ENCODE measurements at places on chromosomes 12 and 14.

DNA sequence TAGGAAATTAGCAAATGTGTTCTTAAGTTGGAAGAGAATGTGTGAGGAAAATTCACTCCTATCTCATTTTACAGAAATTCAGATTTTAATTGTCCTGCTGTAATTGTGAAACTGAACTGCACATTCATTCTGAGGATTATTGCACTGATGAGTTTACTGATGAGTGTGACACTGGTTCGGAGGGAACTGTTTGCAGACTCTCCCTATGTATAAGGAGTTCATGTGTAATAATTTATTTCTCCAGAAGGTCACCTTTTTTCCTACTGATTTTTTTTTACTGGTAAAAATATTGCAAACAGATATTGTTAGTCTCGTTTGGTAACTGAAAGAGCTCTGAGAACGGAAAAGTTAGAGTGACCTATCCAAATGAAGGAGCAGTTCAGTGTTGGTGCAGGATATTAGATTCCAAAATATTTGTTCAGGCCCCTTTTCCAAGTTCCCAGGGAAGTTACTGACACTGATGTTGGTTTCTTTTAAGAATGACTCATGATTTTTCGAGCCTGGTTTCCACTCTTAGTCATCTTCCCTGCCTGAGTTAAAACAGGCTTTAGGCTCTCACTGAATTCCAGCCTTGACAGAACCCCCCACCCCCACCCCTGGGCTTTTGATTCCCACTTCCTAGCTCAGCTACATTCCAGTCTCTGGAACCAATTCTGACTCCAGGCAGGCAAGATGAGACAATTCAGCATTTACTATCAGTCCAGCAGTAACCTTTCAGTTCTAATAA, 18.4 kb downstream of the ANO6 start:
- peak; percentile 51 for DNase-seq

- DNase-seq = no peak
These were observed 31.7 kb upstream of the ST8SIA1 start for GRCh38 chr12:22366181-22366580.

DNA sequence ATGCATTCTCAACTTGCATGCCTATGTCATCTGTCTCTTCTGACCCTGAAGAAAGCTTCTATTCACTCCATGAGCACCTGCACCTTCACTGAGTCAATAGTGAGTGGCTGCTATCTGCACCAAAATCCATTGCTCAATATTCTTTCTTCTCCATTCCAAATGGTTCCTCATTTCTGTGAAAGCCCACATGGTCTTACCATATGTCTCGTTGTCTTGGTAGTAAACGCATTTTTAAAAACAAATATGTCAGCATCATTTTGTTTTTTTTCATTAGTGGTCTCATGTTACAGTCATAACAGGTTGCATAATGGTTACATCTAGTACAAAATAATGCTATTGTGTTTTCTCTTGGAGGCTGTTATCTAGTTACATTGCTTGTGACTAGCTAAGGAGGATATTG, 106.9 kb upstream of the CPM start:
- DNase-seq = no peak

- DNase-seq = peak; percentile 58
These were observed 20.5 kb upstream of the GUCY2C start for GRCh38 chr12:14716848-14717444.

DNA sequence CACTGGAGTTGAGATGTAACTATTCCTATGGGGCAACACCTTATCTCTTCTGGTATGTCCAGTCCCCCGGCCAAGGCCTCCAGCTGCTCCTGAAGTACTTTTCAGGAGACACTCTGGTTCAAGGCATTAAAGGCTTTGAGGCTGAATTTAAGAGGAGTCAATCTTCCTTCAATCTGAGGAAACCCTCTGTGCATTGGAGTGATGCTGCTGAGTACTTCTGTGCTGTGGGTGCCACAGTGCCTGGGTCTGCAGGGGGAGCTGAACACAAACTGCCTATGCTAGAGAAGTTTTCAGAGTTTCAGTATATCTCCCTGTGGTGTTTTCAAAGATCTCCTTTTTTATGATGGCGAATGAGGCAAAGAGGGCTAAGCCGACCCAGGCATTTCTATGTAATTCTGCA, 179.2 kb upstream of the OR4E1 start:
- no peak for DNase-seq

DNA sequence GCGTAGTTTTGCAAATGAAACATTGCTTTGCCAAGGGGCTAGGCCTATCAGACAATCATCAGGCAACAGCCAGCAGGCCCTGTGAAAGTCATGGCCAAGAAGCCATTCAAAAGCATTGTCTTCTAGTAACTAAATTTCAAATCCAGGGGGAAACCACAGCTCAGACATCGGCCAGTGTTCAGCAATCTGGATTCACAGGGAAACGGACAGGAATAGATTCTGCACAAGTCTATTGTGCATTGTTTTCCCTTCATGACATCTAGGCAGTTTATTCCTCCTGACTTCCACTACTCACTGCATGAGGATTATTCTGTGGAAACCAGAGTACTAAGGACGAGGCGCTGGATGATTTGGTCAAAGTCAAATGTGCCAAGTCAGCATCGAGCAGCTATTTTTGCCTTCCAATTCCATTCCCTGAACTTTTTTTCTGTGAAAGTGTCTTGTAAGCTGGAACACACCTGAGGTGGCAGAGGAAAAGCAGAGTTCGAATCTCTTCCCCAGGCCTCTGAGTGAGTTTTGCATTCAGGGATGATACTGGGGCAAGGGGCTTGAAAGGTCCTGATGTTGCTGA, 75.4 kb downstream of the VCPKMT start:
- DNase-seq = no peak

GRCh38 chr12:51590347-51591015, 552 bp upstream of the SCN8A start:
- peak; percentile 96 for DNase-seq

DNA sequence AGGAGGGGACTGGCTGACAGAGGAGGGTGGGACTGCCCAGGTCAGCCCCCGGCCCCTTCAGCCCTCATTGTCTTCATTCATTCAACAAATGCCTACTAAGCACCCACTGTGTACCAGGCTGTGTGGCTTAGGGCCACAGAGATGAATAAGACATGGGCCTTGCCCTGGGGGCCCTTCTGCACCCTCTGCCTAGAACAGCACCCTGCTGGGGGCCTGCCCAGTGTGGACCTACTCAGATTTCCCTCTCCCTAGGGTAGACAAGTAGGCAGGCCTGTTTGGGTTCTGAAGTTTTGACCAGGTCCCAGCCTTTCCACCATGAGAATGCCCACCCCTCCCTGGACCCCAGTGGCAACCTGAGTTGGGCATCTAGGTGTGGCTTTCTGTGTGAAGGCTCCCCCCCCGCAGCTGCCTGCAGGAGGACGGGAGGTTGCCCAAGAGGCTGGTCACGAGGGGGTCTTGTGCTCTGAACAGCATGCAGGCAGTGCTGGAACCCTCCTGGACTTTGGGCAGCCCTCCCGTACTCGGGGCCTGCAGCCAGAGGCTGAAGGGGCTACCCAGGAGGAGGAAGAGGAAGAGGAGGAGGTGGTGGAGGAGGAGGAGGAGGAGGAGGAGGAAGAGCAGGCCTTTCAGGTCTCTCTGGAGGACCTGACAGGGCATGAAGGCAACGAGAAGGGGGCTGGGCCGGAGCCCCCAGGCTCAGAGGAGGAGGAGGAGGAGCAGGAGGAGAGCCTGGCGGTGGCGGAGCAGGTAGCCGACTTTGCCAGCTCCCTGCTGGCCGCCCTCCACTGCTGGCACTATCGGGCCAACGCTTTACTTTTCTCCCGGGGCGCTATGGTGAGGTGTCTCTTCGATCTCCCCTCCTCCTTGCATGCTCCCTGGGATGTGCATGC, 33.4 kb downstream of the PLEKHG3 start:
- DNase-seq = no peak

Data from H7 (cell line).